Mesothelial cell of epicardium (in vitro differentiated cells): ENCODE measurements at places on chromosomes 4 and X. TPM values are rescaled to one million over a fixed set of nuclear protein-coding genes. Genes with fewer than 3 reads are reported as not detected.
A peak's percentile ranks its signal among the peaks of the same experiment; 100 is the strongest.

GRCh38 chr4:87007528-87008446, 73.0 kb downstream of the AFF1 start:
- DNase-seq = peak; percentile 49

- DNase-seq = no peak
Measured at GRCh38 chr4:7253837-7254236, 61.5 kb downstream of the SORCS2 start.

Gene SCOC
- 49.4 to 52.9 TPM (median 52.5 TPM) in 3 replicates for total RNA-seq

GRCh38 chr4:111434586-111434985, 710.7 kb upstream of the FAM241A start:
- DNase-seq = no peak

Gene TASL
- total RNA-seq = not detected in 3 replicates
